Left ventricle myocardium inferior (tissue), 1 donor: ENCODE measurements at places on chromosomes 2 and 18. TPM values are rescaled to one million over a fixed set of nuclear protein-coding genes. Genes with fewer than 3 reads are reported as not detected.

DNA sequence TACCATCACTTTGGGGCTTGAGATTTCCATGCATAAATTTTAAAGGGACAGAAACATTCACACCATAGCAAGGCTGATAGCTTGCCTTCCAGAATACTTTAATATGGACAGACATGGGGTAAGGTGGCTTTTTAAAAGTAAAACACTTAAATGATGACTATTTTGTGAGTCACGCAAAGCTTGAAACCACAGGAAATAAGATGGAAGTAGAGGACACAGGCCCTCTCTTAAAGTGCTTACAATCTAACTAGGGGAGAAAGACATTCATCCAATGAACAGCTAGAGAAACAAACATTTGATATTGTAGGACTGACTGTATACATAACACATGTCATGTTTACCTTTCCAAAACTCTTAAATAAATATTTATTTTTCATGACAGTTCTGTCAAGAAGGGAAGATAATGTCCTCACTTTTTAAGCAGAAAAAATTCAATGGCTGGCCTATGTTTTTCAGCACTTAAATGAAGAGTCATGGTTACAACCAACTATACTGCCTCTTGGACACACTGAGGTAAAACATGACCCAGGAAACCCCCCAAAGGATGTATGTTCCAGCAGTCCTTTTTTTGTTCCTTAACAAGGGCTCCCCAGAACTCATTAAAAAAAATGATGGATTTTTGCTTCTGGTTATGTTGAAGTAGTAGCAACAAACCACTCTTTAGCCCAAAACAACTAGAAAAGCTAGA lies 120.0 kb upstream of the RBMS1 start:
- H3K27ac ChIP-seq: no peak overlapping the region
- H3K4me1 ChIP-seq: peaks cover 24% of the 10 kb centered on the region
- H3K36me3 ChIP-seq: no peaks in the 10 kb centered on the region
- H3K27me3 ChIP-seq: no peaks in the 10 kb centered on the region

Gene SLC19A3
- total RNA-seq: 0.74 TPM

GRCh38 chr2:29246383-29247300 lies 131.4 kb downstream of the CLIP4 start:
- H3K4me3 ChIP-seq: no peak overlapping the region
- no peaks in the 10 kb centered on the region for H3K36me3 ChIP-seq
- peaks cover 19% of the 10 kb centered on the region for H3K27me3 ChIP-seq
- H3K27ac ChIP-seq: no peak overlapping the region
- no peak for DNase-seq

DNA sequence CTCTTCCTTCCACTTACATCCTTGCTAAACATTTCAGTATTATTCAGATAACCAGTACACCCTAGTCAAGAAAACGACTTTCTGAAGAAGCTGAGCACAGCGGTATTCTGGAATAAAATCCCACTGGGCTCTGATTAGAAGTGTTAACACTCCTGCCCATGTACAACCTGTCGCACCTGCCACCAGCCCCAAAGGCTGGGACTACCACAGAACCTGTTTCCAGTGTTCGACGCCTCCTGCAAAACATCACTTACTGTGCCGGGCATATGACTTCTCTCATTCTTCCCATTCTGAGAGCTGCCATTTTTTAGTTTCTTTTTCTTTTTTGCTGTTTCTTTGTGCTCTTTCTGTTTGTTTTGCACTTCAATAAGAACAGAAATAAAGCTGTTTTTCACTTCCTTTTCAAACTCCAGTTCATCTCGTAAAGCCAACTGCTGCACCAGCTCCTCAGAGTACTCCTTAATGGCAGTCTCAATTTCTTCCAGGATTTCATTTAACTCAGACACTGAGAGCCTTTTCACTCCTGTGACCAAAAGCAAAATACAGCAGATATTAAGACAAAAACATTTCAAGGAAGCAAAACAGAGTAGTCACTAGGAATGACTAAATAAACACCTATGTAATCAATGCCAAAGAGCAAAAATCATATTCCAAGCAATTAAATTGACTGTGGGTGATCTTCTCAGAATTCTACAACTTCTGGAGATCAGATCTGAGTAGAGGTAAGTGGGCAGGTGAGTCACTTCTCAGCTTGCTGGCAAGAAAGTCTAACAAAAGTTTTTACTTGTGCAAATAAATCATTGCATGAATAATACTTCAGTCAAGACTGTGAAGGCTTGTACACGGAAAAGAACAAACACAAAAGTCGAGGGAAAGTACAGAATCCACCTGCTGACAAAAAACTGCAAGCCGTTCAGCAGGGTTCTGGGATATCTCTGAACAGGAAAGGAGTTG lies 19.3 kb downstream of the FEZ2 start:
- peaks cover 17% of the 10 kb centered on the region for H3K4me1 ChIP-seq
- H3K4me3 ChIP-seq: no peak overlapping the region
- no peak for DNase-seq
- peaks cover 80% of the 10 kb centered on the region for H3K36me3 ChIP-seq

DNA sequence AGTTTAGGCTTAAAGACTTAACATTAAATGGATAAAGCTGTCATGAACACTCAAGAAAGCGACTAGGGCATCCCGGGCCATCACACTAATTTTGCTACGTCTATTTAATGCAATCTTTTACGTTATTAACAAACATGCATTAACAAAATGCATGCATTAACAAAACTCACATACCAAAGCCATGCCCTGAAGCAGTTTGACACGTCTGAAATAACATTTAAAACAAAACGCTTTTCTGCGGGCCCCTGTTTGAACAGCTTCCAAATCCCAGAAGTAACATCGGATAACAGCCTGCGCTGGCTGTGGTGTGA lies 458 bp downstream of the B4GALT6 start:
- H3K36me3 ChIP-seq: no peaks in the 10 kb centered on the region
- H3K27ac ChIP-seq: peak overlapping the region; percentile 80
- peak overlapping the region; percentile 73 for H3K4me3 ChIP-seq

Gene TRPM8
- not detected for total RNA-seq

Gene LRRC30
- total RNA-seq: not detected

Gene SETBP1
- 10.3 TPM for total RNA-seq

DNA sequence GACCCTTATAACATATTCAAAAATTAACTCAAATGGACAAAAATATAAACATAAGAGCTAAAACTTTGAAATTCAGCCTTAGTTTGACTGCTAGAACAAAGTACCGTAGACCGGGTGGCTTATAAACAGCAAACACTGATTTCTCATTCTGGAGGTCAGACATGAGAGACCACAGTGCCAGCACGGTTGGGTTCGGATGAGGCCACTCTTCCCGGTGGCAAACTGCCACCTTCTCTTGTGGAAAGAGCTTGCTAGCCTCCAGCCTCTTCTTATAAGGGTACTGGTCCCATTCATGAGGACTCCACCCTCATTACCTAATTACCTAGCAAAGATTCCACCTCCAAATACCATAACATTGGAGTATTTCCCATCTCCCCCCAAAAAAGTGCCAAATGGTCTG lies 91.3 kb downstream of the FAM210A start:
- H3K36me3 ChIP-seq: no peaks in the 10 kb centered on the region
- no peak overlapping the region for H3K4me3 ChIP-seq
- peak; percentile 62 for DNase-seq
- peak overlapping the region; percentile 68 for H3K27ac ChIP-seq

DNA sequence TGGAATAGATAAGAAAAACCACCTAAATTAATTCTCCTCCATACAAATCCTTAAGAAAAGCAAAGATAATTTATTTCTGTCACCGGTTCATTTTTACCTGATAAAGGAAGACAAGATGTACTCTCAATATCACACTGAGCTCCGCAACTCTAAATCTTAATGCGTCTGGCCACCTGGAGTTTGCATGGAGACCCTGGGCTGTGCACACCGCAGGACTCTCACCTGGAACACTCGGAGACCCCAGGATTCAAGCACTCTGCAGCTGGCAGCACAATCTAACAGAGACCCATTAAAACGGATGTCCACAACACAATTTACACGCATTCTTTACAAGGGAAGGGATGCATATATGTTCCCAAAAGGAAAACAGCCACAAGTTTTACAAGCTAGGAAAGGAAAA lies 72.2 kb downstream of the ZNF516 start:
- no peak overlapping the region for H3K4me3 ChIP-seq
- H3K4me1 ChIP-seq: no peaks in the 10 kb centered on the region
- DNase-seq: no peak
- H3K27ac ChIP-seq: no peak overlapping the region

Gene SNORC
- total RNA-seq: 1.0 TPM

Gene GAREM1
- total RNA-seq: 8.6 TPM

Gene SLC4A5
- 2.3 TPM for total RNA-seq

Gene GAL3ST2
- total RNA-seq: not detected

GRCh38 chr18:10015941-10016819 lies 102.4 kb downstream of the VAPA start:
- no peaks in the 10 kb centered on the region for H3K36me3 ChIP-seq
- no peak overlapping the region for H3K4me3 ChIP-seq
- peaks cover 54% of the 10 kb centered on the region for H3K4me1 ChIP-seq

DNA sequence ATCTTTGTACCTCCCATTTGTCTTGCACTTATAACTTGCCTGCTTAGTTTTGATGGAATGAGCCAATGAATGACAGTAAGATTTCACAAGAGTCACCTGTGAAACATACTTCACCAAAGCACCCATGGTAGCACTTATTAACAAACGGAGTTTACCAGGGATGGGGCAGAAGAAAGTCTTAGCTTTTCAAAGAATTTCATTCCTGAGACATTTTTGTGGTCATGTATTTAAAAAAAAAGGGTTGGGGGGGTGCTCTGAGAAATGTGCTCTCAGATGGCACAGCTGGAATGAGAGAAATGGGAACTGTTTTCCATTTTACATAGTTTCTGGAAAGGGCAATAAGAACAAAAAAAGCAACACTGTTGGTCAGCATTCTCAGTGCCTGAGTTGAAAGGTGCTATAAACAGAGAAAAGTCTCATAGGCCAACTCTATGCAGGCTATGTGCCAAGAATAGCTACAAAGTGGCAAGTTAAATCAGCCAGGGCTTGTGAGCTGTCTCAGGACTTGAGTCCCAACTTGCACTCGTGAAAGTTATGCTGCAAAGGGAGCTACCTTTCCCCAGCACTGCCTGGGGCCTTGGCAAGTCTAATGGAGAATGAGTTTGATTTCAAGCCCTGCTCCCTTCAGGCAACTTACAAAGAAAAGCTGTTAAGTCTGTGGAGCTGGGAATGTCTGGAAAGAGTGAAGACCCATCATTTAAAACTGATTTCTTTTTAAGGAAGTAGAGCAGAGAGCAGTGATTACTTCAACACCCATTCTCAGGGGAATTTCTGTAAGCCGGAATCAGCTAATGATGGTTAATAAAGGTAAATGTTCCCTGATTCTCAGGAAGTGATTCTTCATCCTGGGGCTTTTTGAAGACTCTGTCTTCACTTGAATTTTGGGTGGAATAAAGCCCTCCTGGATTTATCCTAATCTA lies 170.6 kb downstream of the SLC8A1 start:
- peaks cover 96% of the 10 kb centered on the region for H3K4me1 ChIP-seq
- H3K4me3 ChIP-seq: no peak overlapping the region
- no peaks in the 10 kb centered on the region for H3K36me3 ChIP-seq
- H3K27me3 ChIP-seq: no peaks in the 10 kb centered on the region
- peak overlapping the region; percentile 70 for H3K27ac ChIP-seq

DNA sequence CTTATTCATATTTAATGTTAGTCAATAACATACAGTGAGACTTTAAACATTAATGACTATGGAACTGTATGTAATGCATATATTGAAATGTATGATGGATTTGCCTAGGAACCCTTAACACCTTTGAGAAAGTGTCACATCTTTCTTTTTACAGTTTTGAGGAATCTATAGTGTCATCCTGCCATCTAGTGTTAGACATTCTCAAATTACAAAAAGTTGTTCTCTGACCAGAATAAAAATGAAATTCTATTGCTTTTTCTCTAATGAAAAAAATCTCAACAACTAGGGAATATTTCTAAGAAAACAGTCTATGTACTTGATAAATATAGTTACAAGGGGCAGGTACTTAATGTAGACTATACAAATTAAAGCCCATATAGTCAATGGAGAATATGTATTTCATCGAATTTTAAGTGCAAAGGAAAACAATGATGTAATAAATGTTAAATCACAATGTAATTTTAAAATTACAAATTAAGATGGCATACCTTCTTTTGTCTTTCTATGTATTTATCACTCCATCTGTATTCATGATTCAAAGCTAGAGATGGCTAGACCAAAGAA lies 5.1 kb upstream of the CALCRL start:
- H3K4me3 ChIP-seq: no peak overlapping the region
- no peak overlapping the region for H3K27ac ChIP-seq
- no peaks in the 10 kb centered on the region for H3K4me1 ChIP-seq
- H3K36me3 ChIP-seq: no peaks in the 10 kb centered on the region
